HAP-1 (cell line): ENCODE measurements at places on chromosomes 6 and 20.

DNA sequence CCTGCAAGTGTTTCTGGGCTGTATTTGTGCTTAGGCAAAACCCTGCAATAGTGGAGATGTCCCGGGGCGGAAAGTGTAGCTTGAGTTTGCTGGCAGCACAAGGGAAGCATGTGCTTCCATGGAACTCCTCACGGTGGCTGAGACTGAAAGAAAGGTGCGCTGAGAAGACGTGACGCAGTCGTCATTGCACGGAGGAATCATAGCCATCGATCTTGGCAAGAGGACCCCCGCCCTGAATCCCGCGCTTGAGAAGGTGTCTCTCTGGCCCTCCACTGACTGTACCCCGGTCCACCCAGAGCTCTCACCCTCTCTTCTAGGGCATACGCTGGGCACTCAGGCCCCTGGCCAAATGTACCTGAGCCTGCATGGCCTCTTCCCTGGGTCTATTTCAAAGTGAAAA, 1081.8 kb upstream of the DEFB115 start:
- no peak for DNase-seq

DNA sequence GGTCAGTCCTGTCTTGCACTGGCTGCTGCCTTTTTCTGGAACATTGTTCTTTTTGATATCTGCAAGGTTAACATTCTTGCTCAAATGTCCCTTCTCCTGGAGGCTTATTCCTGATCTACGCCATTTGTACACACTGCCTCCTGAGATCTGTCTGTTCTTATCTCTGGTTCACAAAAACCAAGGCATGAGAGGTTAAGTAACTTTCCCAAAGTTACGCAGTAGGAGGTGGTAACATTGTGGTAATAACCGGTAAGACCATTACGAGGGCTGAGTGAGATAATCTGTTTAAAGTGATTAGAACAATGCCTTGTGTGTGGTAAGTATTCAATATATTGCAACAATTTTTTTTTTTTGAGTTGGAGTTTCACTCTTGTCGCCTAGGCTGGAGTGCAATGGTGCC, 132.1 kb downstream of the FNDC1 start:
- DNase-seq: no peak

GRCh38 chr6:31225735-31226134, 46.2 kb downstream of the HLA-C start:
- DNase-seq: no peak

DNA sequence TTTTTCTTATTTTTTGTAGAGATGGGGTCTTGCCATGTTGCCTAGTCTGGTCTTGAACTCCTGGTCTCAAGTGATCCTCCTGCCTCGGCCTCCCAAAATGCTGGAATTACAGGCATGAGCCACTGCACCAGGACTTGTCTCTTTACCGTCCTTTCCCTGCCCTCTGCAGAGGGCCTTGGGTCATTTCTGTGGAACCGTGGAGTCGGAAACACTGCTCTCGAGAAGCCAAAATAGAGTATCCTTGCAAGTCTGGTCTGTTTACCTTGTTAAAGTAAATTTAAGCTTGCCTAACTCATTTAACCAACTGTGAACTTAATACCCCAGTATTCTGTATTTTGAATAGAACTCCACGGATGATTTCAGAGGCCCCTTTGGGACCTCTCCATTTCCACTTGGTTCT, 51.4 kb downstream of the KDM1B start:
- no peak for DNase-seq

DNA sequence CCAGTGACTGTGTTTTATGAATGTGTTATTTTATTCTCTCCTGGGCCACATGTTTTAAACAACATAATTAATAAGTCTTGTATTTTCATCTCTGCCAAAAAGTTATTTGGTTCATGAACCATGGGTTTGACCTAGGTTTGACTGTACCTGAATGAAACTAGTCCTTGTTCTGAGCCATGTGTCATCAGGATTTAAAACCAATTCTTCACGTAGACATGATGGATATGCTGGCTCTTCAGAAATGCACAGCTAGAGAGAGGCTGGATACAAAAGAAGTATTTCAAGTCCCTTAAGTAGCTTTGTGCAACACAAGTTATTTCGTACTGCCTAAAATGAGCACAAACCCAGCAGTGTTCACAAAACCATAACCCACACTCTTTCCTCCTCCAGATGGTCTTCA, 116.1 kb downstream of the IBTK start:
- DNase-seq: no peak

DNA sequence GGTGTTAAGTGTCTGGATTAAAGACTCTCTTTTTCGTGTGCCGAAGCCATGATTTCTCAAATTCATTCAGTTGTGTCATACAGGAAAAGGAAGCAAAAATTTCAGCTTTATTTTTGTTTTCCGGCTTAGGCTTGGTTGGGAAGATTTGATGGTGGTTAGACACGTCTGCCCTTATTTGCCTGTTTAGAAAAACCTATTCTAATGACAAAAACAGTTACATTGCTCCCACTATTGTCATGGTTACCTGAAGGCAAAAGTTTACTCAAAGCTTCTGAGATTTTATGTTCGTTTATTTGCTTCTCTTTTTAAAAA, 982 bp downstream of the DNAJC5 start:
- DNase-seq: no peak

DNA sequence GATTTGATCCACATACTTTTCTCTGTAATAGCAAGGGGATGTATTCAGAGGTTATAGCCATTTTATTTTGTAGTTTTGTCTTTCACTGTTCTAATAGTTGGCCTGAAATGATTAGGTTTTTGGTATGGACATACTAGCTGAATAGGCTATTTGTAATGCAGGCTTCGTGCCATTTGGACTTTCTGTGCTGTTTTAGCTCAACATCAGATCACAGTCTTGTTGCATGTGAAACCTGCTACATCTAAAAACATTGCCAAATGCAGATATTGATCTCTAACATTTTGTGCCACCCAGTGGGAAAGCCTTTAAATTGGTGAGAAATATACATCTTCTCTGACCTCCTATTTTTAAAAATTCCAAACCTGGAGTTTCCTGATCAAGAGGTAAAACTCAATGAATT, 157.5 kb upstream of the SCGN start:
- DNase-seq: no peak

DNA sequence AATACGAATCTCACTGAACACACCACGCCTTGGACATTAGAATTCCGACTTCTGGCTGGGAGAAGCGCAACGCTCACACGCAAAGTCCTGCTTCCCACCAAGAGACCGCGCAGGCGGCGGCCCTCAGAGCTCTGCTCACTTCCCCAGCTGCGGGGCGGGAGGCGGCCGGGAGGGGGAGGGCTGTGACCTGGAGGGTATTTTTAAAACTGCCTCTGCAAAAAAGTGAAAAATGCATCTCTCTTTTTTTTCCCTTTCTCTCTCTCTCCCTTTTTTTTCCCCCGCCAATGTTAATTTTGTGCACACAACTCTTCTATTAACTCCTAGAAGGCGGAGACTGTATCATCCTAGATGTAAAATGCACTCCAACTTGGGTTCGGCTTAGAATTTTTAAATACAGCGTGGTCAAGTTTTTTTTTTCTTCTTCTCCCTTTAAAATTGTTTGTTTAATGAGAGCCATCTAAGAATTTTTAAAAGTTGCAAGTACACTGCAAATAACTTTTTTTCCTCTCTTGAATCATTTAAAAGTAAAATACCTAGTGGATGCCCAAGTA, 66.4 kb downstream of the STX11 start:
- no peak for DNase-seq

DNA sequence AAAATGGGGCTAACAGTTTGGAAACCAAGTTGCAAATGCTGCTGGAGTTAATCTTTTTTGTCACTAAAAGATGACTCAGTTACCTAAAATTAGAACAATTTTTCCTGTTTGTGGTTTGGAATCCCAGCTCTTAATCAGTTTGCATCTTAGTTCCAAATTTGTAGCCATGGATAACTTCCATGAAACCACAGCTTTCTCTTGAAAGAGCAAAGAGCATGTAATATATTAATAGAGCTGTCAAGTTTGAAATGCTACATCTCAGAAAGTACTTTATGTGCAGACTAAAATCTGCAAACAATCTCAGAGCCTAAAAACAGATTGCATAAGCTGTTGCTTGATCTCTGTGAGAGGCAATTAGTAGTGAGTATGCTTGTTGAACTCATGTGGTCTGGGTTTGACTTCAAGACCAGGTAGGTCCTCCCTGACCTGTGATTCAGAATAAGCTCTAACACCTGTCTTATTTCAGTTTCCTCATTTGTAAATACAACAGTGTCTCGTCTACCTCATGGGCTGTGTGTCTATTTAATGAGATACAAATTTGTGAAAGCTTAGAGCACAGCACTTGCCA, 23.5 kb downstream of the DHX35 start:
- DNase-seq: no peak

GRCh38 chr20:64167676-64168075, 3.4 kb downstream of the MYT1 start:
- DNase-seq: no peak

GRCh38 chr6:21874372-21874771, 280.8 kb downstream of the SOX4 start:
- DNase-seq: no peak

GRCh38 chr6:87494761-87495422, 22.1 kb downstream of the SLC35A1 start:
- no peak for DNase-seq

GRCh38 chr6:142374965-142375733, 73.3 kb downstream of the ADGRG6 start:
- no peak for DNase-seq

- no peak for DNase-seq
These were observed 6.1 kb downstream of the UBD start for GRCh38 chr6:29553268-29554057.

DNA sequence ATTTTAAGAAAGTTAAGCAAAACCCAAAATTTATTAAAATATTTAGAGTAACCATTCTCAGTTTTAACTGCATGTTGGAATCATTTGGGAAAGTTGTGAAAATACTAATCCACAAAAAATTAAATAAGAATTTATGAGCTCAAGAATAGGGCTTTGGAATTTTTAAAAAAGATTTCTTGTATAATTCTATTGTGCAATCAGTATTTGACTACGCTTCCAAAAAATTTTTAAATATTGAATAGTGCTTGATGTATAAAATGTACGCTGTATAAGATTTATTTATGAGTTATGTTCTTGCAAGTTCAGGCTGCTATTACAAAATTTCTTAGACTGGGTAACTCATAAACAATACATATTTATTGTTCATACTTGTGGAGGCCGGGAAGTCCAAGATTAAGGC, 571.7 kb downstream of the MMUT start:
- no peak for DNase-seq

GRCh38 chr6:30441171-30441570, 48.1 kb upstream of the HLA-E start:
- DNase-seq: no peak

DNA sequence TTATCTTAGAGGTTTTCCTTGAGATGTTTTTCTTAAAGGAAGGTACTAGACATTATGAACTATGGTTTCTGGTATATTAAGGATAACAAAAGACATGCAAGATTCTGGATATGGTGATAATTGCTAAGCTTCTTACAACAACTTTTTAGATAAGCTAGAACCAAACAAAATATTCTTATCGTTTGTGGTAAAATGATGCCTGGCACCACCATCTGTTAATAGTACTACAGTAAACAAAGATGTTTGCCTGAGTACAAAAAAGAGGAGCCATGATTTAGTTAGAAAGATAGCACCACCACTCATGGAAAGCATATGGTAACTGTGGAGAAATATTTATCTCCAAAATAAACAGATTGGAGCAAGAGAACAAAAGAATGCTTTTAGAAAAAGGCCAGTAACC, 747.3 kb downstream of the COL12A1 start:
- DNase-seq: no peak

- DNase-seq: no peak
These were observed 133.3 kb upstream of the AHI1 start for GRCh38 chr6:135630789-135631376.

DNA sequence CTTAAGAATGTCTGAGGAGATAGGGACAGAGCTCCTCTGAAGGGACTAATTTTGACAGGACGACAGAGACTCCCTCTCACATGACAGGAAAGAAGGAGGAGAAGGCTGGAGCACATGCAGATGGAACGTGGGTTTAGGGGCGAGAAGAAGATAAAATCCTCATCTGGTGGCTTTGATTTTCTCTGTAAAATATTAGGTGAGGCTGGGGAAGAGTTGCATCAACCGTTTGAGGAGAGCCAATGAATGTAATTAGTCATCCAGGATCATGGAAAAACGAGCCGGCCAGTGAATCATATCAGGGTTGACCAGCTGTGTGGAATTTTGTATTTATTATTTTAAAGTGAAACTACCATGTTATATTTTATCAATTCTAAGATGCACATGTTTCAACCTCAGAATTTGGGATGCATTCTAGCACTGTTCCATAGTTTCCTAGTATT, 46.9 kb upstream of the ADGRF4 start:
- DNase-seq: no peak

DNA sequence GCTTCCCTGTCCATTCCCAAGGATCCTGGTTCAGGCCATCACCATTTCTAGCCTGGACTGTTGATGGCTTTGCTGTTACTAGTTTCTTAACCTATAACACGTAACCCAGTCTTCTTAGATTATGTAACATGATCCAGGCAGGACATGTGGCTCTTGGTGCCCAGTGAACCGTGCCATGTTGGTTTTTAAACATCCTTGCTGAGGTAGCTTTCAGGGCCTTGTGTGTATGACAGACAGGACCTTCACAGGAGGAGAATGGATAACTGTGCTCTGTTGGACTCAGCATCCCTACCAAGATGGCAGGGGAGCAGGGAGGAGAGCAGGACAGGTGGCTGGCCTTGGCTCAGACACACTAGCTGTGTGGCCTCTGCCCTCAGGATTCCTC, 46.8 kb downstream of the PANK2 start:
- DNase-seq: no peak

DNA sequence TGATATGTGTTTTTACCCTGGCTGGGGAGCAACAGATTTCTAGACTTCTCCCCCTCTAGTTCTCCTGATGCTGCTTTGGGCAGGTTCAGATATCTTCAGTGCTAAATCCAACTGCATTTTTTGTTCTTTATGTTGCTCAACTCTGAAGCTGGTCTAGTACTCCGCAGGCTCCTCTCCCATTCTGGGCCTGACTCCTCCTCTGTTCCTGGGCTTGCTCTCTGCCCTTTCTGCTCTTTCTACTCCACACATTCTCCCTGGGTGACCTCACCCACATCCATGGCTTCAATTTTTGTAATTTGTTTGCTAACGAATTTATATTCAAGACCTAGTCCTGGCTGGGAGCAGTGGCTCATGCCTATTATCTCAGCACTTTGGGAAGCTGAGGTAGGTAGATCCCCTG, 6.4 kb downstream of the FYN start:
- no peak for DNase-seq

DNA sequence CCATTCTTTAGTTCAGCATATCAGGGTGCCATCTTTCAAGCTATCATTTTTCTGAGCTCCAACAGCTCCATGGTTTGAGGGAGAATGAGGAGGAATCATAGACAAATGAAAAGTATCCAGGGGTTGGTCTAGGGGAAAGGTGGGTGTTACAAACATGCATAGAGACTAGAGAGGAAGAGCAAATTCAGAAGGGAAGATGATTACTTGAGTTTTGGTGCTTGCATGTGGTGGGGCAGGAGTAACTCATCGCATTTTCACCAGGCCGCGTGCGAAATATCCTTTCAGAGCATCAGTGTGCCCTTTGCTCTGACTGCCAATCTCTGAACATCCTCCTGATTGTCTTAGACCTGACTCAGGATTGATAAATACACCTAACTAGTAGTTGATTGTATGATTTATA, 7.7 kb upstream of the BICRAL start:
- DNase-seq: no peak
